MM.1S (cell line): ENCODE measurements at places on chromosomes 5 and 9.

- no peak overlapping the region for H3K27ac ChIP-seq
- DNase-seq: no peak
- H3K27me3 ChIP-seq: no peaks in the 10 kb centered on the region
- no peaks in the 10 kb centered on the region for H3K36me3 ChIP-seq
- no peak overlapping the region for H3K4me3 ChIP-seq
Measured at GRCh38 chr5:120600639-120601038, 136.5 kb downstream of the PRR16 start.

DNA sequence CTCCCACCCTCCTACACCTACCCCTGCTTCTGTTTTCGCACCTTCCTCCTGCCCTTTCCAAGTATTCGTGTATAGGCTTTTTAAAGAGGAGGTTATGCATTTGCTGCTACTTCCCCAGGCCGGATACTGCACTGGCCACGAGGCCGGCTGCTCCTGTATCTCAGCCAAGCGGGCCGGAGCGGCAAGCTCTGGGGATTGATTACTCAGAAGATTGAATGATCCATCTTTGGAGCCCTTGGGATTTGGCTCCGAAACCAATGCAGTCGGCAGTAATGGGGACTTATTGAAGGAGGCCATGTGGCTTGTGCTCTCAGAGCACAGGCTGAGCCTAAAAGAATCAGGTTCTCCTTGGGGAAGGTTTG is 405.3 kb downstream of the TLE4 start:
- no peaks in the 10 kb centered on the region for H3K4me1 ChIP-seq
- H3K4me3 ChIP-seq: no peak overlapping the region
- no peak for DNase-seq
- H3K36me3 ChIP-seq: no peaks in the 10 kb centered on the region
- no peak overlapping the region for H3K27ac ChIP-seq

DNA sequence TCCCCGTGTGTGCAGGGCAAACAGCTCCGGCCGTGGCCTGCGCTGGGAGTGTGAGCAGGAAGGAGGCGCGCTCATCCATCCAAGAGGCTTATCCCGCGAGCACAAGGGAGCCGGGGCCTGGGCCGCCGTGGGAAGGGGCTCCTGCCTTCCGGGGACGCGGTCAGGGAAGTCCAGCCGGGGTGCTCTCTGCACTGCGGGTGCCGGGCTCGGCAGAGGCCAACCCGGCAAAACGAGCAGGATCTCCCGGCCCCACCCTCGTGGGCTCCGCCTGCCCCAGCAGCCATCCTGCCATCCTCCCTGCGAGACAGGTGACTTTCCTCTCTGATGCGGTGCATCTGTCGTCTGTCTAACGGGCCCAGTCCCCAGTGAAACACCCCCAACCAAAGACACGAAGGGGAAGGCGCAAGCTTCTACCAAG is 244.2 kb downstream of the AUH start:
- no peak overlapping the region for H3K4me3 ChIP-seq
- no peak overlapping the region for H3K27ac ChIP-seq
- H3K4me1 ChIP-seq: no peaks in the 10 kb centered on the region
- H3K27me3 ChIP-seq: no peaks in the 10 kb centered on the region
- H3K36me3 ChIP-seq: no peaks in the 10 kb centered on the region
- DNase-seq: no peak

DNA sequence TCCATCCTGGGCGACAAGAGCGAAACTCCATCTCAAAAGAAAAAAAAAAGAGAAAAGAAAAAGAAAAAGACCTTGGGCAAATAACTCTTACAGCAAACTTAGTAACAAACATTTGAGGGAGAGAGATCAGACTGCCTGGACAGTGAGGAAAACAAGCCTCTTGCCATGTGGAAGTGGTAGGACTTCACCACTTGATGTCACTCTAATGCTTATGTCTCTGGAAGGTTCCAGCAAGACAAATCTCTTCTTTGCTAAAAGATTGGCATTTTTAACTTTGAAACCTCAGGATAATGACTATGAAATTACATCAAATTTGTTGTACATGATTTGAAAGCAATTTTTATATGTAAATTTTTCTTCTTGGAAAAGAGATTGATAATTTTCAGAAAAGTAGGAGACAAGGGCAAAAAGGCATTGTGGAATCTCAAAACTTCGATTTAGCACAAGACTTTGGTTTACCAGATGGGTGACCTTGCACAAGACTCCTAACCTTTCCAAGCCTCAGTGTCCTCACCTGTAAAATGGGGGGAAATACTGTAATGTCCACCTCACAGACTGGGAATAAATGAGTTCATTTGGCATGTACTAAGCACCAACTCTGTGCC is 5.4 kb downstream of the ACTL7B start:
- no peak overlapping the region for H3K4me3 ChIP-seq
- no peak for DNase-seq
- H3K27me3 ChIP-seq: no peaks in the 10 kb centered on the region

DNA sequence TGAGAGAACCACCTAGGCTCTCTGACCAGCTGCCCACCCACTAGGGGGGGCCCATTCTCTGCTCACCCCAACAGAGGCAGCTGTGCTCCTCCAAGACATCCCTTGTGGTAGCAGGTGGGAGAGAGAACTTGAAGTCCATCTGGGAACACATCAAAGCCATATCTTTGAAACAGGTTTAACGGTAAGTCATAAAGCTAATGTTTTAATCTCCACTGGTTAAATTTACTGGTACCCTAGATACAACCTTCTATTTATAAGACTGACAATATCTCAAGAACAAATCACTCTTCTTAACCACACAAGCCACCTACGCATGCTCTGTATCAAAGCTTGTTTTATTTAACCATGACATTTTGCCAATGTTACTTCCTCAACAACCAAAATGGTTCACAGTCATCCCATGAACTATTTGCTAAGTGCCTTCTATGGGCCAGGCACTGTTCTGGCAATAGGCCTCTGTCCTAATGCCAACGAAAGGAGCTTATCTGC is 20.4 kb downstream of the AUH start:
- no peaks in the 10 kb centered on the region for H3K4me1 ChIP-seq
- H3K27me3 ChIP-seq: no peaks in the 10 kb centered on the region
- no peak overlapping the region for H3K27ac ChIP-seq
- DNase-seq: no peak
- H3K36me3 ChIP-seq: no peaks in the 10 kb centered on the region

DNA sequence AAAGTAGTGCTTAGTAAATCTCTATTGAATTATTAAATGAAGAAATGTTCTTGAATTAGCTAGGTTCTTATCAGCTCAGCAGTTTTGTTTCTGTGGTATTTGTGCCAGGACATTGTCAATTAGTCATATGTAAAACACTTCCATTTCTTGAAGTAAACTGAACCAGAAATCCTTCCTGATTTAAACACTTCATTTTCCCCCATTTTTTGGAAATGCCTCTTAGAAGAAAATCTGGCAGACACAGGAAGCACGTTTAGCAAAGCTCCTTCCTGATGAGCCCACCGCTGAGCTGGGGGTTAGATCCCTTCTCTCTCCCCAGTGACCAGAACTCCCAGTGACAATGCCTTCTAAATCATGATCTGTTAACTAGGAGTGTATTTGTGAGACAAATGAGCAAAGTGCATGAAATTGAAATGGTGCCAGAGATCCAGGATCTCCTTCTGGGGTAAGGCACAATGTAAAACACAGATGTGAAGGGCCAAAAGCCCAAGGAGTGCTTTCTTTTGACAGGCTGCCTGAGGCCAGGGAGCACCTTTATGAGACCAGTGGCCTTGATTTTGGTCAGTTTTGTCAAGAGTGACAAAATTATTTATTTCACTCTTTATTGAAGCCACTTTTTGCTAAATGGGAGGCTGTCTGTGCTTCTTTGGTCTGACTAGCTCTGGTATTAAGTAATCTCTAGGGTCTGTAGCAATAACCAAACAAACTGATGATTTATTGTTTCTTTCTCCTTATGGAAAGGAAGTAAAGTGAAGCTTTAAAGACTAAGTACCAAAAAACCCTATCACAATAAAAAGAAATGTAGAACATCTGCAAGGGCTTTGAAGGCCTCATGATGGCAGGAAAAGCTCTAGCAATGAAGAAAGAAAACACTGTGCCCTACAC is 25.5 kb upstream of the RUSC2 start:
- H3K36me3 ChIP-seq: no peaks in the 10 kb centered on the region
- no peaks in the 10 kb centered on the region for H3K4me1 ChIP-seq
- no peak overlapping the region for H3K27ac ChIP-seq
- H3K27me3 ChIP-seq: no peaks in the 10 kb centered on the region
- DNase-seq: no peak

DNA sequence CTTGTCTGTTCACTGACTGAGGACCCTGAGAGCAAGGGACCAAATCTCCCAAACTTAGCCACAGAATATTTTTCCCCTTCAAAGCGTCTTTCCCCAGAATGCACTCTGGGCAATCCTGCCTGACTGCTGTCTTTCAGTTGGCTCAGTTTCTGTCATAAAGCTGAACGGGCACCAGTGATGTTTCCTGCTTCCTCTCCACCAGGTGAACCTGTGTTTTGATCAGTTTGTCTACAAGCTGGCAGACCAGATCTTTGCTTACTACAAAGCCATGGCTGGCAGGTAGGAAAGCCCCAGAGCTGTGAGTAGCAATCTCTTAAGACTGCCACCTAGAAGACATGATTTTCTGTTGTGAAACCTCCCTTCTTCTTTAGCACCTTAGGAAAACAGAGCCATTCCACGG is 61.8 kb downstream of the CYFIP2 start:
- no peaks in the 10 kb centered on the region for H3K27me3 ChIP-seq
- H3K4me1 ChIP-seq: no peaks in the 10 kb centered on the region
- peak; percentile 30 for DNase-seq
- H3K36me3 ChIP-seq: peaks cover 5% of the 10 kb centered on the region; the same call in 1 of the 2 replicates
- H3K27ac ChIP-seq: peak overlapping the region; percentile 20; the same call in 1 of the 2 replicates
